ENCODE measurements at places on chromosomes 11 and 22. TPM values are rescaled to one million over a fixed set of nuclear protein-coding genes. Genes with fewer than 3 reads are reported as not detected.

The GRIA4 gene
- not detected for total RNA-seq

The OR52I2 gene
- not detected for total RNA-seq

The ETS1 gene
- 25.6 TPM for total RNA-seq

The KCNJ11 gene
- 7.0 TPM for total RNA-seq

The SCN3B gene
- 0.14 TPM for total RNA-seq

The HEPHL1 gene
- total RNA-seq: not detected
